ENCODE measurements at places on chromosomes 3 and 15.

- no peak for DNase-seq
Observed at GRCh38 chr3:52763466-52763865, 7.3 kb downstream of the NEK4 start.

GRCh38 chr15:58477170-58477569 lies 45.4 kb downstream of the LIPC start:
- no peak for DNase-seq

DNA sequence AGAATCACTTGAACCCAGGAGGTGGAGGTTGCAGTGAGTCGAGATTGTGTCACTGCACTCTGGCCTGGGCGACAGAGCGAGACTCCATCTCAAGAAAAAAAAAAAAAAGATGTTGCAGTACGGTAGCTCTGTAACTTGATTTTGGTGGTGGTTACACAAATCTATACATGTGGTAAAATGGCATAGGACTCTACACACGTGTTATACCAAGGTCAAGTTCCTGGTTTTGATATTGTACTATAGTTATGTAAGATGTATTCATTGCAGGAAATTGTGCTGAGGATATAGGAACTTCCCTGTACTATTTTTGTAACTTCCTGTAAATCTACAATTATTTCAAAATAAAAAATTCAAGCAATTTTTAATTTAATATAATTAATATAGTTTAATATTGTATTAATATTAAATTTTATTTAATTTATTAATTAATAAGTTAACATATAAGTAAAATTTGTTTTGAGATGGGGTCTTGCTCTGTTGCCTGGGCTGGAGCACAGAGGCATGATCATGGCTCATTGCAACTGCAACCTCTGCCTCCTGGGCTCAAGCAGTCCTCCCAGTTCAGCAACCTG lies 9.9 kb downstream of the MYD88 start:
- DNase-seq = no peak

DNA sequence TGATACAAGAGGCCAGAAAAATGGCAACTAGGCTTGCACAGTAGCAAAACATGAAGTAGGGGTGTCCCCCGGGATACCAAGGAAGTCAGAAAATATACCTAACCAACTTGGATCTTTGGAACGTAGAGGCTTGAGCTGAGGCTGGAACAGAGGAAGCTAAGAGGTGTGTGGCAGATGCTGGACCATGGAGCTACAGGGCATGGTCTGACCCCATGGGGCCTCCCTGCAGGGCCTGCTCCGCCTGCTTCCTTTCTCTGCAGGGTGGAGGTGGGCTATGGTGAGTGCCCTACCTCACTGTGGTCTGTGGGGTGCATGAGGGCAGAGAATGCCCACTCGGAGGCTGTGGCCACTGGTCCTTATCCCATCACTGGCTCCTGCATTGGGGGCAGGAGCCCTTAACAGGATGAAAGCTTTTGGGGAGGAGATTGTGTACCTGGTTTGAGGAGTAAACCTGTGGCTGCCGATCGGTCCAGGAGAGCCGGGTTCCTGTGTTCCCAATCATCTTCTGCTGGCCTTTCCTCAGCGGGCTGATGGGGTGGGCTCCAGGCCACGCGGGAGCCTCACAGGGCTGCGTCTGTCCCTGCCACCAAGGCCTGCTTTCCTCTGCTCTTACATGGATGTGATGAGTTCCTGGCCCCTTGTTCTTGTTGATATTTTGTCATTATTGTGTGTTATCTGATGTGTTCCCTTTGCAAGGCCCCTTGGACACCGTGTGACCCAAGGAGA lies 96.8 kb downstream of the OCA2 start:
- DNase-seq = no peak

DNA sequence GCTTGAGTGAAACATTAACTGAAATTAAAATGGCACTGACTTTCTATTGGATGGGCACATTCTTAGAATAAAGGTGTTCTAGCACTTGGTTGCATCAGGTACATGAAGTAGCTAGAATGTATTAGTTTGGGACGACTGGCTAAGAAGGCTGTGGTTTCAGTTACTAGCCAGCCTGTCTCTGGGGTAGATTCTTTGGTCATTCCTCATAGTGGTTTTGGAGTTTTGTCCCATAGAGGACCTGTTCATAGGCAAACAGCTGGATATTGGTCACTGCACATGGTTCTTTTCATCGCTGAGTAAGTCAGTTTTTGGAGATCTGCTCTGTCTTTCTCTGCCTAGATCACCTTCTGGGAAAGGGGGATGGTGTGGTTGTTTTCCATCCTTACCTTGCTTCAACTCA lies 55.3 kb downstream of the ADAMTSL3 start:
- no peak for DNase-seq

DNA sequence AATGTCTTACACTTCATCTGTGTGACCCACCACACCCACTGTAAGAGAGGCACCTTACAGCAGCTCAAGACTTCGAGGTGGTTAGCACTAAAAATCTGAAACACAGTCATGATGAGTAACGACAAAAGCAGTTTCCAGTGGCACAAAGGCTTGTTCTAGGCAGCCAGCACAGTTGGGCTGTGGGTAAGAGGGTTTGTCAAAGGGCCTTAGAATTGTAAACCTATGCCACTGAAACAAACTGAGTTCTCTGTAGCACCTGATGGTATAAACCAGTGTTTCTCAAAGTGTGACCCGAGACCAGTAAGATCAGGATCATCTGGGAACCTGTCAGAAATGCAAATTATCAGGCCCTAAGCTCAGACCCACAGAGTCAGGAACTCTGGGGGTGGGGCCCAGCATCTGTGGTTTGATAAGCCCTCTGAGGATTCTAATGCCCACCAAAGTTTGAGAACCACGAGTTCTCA lies 36.5 kb downstream of the DAPK2 start:
- peak; percentile 11 for DNase-seq

All from stimulated activated CD8-positive, alpha-beta memory T cell treated with anti-CD3 and anti-CD28 coated beads, Interleukin-2, amount 100 ng/mL, for 1 hour (primary cell).